ENCODE measurements at places on chromosomes 3 and 15.

DNA sequence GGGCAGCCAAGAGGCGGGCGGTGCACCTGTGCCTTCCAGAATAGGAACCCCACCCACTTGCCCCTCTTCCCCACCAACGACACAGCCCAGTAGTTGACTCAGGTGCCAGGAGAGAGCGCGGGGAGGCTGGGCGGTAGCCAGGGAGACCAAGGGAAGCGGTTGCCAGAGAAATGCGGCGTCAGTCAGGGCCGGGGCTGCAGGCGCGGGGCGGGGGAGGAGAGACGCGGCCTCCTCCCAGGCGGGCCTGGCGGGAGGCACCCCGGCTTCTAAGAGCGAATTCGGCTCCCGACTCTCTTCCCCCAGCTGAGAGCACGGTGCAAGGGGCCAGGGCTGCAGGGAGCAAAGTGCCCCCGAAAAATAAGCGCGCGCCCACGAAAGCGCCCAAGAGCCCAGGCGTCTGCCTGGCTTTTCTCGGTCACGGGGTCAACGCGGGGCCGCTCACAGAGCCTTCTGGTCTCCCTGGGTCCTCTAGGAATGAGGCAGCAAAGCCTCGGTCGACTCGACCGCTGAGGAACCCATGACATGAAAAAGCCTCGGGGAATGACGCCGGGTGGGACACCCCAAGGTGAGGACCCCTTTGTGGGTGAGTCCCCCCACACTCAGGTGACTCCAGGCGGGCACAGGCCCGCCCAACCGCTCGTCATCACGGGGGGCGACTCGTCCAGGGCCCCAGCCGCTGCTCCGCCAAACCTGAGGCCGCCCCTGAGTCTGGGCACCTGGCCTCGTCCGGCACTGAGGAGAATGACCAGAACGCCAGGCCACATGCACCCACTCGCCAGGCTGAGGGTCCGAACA is 716 bp downstream of the CPEB1 start:
- no peak for DNase-seq

GRCh38 chr3:53696401-53697172 is 149.6 kb downstream of the CHDH start:
- peak; percentile 26 for DNase-seq

DNA sequence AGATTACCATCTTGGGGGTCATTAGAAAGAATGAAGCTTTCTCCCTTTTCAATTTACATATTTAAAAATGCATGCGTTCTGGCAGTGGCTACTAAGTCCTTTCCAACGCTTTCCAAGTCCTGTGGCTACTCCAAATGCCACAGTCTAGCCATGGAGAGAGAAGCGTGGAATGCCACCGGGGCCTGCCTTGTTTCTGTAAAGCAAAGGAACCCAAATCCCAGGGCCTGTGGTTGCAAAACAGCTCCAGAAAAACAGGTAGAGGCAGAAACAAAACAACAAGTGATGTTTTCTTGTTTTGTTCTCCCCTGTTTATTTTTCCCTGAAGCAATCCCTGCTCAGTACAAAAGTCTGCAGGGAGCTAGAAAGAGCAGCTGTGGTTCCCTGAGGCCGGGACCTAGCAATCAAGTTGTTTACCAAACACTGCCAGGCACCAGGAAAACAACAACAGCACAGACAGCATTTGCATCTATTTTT is 85.5 kb downstream of the FOXP1 start:
- no peak for DNase-seq

DNA sequence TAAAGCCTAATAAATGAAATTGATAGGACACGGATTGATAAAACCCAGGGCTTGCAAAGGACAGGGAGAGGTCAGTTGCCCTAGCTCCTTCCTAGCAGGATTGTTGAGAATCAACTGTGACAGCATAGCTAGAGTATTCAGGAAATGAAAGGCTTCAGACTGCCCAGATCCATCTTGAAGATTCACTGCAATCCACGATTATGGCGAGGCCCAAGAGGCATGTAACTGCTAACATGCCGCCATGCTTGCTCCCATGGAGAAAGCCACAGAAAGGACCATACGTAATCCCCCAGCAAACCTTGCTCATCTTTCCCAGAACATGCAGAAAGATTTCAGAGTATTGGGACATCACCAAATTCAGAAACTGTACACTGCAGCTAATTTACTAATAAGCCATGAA is 41.3 kb downstream of the MYH15 start:
- no peak for DNase-seq

GRCh38 chr3:190617185-190617584 is 103.3 kb downstream of the IL1RAP start:
- DNase-seq = no peak

DNA sequence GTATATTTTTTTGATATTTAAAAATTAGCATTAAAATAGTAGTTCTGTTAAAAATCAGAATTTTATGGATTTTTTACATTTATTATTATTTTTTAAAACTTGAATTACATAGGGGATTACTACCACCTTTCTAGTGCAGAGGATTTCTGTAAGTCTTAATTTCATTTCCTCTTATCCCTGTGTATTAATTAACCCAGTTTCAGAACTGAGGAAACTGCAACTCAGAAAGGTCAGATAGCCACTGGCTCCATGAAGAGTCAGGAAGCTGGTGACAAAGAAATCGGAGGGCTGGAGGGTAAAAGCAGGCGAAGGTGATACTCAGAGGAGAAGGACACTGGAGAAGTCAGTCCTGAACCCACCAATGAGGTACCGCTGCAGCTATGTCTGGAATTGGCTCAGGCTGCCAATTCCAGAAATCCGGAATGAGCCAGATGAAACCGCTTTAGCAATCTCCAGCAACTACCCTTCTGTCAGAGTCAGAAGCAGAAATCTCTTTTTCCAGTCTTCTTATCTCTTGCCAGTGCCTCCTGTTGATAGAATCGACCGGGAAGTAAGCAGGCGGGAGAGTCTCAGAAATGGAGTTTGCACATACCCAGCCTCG is 308.5 kb downstream of the SV2B start:
- no peak for DNase-seq

GRCh38 chr15:90343302-90343790 is 8.7 kb upstream of the ZNF774 start:
- no peak for DNase-seq

DNA sequence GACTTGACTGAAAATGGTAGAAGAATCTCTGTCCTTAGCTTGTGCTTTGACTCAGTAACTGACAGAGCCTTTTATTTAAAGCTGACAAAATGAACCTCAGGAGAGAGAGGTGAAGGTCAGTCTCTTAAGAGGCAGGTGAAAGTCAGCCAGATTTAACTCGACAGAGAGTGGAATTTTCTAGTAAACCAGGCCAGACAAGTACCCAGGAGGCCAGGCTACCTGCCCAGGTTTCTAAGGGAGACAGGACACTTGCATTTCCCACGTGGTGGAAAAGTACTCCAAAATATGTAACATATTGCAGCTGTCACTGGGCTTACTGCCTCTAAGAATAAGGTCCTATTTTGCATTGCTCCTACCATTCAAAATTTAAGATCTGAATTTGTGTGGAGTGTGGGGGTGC is 167.9 kb downstream of the FMN1 start:
- DNase-seq = no peak

DNA sequence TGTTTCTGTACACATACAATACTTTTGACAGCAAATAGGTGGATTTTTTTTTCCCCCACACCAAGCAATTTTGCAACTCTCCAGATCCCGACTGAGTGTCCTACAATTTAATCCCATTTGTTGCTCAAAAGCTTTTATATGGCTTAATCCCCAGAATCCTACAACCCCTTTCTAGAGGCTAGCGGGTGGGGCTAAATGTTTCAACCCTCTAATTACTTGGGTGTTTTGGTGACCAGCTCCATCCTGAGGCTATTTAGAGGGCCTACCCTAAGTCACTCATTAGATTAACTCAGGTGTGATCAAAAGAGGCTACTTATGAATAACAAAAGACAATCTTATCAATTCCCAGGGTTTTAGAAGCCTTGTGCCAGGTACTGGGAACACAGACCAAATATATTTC is 21.0 kb upstream of the FBXL2 start:
- DNase-seq = no peak

- DNase-seq = no peak
Measured at GRCh38 chr3:64422192-64422591, 196.9 kb upstream of the PRICKLE2 start.

All from liver (tissue), 10 donors.